ENCODE measurements at places on chromosomes 1 and 21. TPM values are rescaled to one million over a fixed set of nuclear protein-coding genes. Genes with fewer than 3 reads are reported as not detected.

GRCh38 chr21:43884861-43885417, 19.9 kb downstream of the AGPAT3 start:
- DNase-seq, result no peak

DNA sequence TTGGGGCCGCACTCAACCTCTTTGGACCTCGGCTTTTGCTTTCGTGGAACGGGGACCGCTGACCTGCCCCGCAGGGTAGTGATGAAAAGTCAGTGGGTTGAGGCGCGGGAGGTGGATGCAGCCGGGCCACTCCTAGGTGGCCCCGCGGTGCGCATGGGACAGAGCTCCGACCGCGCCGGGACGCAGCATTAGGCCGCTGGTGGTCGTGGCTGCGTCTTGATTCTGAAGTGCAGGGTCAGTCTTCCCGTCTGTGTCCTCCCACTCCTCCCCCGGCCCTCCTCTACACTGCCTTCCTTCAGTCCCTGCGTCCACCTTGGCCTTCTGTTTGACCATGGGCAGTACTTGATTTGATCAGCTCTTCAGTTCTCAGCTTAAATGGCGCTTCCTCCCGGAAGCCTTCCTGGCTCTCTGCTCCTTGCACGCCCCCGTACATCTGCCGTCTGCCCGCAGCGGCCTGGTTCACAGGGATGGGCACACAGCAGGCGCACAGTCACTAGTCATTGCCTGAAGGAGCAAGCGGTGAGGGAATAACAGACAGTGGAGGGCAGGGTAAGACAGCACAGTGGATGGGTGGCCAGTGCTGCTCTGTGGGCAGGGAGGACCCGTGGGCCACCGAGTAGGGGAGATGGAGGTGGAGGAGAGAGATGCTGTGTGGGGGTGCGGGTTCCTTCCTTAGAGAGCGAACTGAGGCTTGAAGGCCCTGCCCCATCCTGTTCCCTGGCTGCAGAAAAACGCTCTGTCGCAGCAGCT, 633 bp downstream of the THEMIS2 start:
- DNase-seq, result peak; percentile 58

- DNase-seq, result no peak
These were observed 72.5 kb downstream of the ENAH start for GRCh38 chr1:225580238-225581099.

Gene NPR1
- 8.9 TPM for total RNA-seq

DNA sequence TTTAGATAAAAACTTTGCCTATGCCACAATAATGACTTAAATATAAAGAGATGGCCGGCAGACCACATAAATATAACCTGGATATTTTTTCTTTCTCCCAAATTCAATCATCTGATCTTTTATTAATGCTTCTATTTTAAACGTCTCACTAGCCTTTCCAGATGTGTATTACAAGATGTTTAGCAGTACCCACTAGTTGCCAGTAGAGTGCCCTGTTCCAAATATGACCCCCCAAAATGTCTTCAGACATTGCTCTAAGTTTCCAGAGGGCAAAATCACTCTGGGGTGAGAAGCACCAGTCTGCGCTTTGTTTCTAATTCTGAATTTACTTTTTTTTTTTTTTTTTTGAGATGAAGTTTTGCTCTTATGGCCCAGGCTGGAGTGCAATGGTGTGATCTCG, 268.1 kb downstream of the GRIK1 start:
- DNase-seq, result no peak

DNA sequence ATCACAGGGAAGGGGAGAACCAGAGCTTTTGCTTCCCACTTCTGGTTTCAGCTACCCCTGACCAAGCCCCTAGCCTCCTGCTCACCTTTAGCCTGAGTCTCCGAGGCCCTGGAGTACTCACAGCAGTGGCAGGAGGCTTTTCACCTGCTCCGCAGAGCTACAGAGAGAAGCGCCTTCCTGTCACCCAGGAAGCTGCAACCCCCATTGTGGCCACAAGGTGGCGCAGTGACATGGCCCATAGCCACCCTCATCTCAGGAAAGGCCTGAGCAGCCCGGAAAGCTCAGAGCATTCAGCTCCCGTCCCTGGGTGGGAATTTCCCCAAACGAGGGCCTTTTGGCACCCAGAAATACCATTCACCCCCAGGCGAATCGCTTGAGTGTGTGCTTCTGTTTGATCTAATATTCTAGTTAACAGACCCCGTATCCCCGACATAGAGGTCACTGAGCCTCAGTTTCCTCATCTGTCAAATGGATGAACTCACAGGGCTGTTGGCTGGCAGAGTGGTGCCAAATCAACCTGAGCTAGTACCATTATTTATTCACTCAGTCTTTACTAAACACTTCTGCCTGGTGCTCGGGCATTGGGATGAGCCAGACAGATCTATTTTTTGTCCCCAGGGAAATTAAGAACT, 25.3 kb downstream of the A3GALT2 start:
- DNase-seq, result peak; percentile 90

Gene FAM163A
- total RNA-seq, result 0.46 TPM

- no peak for DNase-seq
These were observed 6.6 kb downstream of the DDX20 start for GRCh38 chr1:111762332-111762731.

- DNase-seq, result no peak
These were observed 2.9 kb downstream of the CENPS start for GRCh38 chr1:10432910-10433700.

Gene MAP3K6
- 7.0 TPM for total RNA-seq

Gene TSPAN1
- total RNA-seq, result not detected

GRCh38 chr21:17660862-17661261, 48.2 kb upstream of the BTG3 start:
- DNase-seq, result no peak

Gene MEX3A
- 64.6 TPM for total RNA-seq

Gene KLF18
- 0.07 TPM for total RNA-seq

GRCh38 chr1:24364975-24365678, 46.0 kb downstream of the GRHL3 start:
- DNase-seq, result no peak

DNA sequence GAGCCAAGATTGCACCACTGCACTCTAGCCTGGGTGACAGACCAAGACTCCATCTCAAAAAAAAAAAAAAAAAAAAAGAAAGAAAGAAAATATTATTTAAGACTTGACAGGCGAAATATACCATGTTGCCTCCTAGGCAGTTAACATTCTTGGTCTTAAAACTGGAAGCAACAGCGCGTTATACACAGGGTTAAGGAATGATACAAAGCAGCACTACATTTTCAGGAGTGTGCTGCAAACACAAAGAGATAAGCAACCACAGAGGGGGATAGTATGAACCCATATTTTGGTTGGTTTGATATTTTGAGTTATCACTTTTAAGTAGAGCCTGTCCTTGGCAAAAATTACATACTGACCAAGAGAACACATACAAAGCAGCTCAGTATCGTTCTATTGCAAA, 25.1 kb downstream of the USP24 start:
- no peak for DNase-seq

- DNase-seq, result no peak
These were observed 13.6 kb downstream of the DDAH1 start for GRCh38 chr1:85451236-85451830.
